ENCODE measurements at places on chromosomes 2 and 18.

DNA sequence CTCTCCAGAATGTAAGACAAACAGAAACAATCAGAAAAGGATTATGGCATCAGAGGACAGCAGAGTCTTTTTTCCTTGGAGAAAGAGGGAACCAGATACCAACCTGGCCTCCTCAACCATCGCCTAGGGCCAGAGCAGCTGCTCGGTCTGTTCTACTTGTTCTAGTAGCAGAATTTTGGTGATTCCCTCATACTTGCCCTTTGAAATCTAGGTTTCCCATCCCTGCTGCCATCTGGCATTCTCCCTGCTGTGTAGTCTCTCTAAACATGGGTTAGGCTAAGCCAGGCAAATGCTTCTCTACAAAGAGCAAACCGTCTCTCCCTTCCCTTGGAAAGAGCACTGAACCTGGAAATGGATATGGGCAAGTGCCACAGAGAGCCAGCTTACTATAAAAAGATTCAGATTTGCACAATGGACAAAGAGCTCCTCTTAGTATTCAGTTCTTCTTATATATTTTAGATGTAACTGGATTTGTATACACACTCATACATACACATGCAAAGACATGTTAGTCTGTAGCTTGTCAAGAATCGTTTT lies 208.6 kb upstream of the ST6GAL2 start:
- DNase-seq: no peak

DNA sequence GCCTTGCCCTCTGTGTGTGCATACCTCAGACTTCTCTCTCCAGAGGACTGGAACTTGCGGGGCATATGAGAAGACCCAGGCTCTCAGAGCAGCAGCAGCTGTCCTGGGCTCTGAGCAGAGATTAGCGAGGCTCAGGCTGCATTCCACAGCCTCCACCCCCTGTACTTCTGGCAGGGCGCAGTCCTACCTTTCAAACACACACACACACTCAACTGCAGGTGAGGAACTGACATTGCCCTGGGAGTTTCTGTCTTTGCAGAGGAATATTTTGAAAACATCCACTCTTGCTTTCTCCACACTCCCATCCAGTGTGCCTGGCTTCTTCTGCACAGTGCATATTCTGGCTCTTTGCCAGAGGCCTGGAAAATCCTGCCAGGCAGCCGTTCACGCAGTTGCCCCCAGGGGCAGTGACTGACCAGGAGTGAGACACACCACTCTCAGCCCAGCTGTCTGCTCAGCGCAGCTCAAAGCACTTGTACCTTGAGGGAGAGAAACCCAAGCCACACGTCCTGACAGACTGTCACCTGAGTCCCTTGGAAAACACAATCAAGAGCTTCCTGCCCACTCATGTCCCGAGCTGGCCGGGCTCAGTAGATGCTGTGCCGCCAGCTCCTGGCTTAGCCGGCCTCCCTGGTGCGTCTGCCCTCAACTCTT lies 460.8 kb downstream of the RNF144A start:
- no peak for DNase-seq

- no peak for DNase-seq
These were observed 148.7 kb downstream of the CABLES1 start for GRCh38 chr18:23283916-23284430.

- peak; percentile 70 for DNase-seq
These were observed at the start of gene SEPTIN2 for GRCh38 chr2:241315879-241316631. TSS of gene SEPTIN2 (plus strand) at chr2:241315925. CDS start at chr2:241324233, 8,308 bp downstream.

DNA sequence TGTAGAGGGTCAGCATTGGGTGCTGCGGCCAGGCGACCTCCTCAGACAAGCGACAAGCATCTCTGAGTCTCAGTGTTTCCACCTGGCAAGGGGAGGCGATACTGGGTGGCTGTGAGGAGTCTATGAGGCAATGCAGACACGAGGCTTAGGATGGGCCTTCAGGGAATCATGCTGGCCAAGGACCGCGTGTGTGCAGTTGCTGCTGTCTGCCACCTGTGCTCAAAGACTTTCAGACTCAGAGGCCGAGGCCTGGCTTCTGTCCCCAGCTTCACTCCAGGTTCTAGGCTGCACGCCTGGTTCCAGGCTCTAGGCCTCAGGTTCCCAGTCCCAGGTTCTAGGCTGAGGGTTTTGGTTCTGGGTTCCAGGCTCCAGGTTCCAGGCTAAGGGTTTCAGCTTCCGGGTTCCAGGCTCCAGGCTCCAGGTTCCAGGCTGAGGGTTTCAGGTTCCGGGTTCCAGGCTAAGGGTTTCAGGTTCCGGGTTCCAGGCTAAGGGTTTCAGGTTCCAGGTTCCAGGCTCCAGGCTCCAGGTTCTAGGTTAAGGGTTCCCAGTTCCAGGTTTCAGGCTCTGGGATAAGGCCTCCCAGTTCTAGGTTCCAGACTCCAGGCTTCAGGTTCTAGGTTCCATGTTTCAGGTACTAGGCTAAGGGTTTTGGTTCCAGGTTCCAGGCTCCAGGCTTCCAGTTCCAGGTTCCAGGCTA lies 14.8 kb downstream of the LRRFIP1 start:
- DNase-seq: no peak

GRCh38 chr2:2027271-2027670 lies 283.0 kb upstream of the PXDN start:
- DNase-seq: no peak

DNA sequence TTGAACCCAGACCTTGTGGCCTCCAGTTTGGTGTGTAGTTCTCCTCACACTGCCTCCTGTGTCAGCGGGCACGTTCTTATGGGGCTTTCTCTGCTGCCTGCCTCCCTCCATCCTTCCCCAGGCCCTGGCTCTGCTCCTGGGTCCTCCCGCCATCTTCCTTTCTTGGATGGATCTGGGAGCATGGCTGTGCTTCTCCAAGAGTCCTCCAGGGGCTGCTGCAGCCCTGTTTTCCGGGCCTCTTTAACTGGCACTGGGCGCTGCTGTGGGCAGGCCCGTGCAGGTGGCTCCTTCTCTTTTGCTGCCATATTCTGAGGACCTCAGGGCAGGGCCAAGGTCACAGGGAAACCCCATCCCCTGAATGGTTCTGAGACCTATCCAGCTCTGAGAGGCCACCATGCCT lies 17.8 kb downstream of the THNSL2 start:
- no peak for DNase-seq

DNA sequence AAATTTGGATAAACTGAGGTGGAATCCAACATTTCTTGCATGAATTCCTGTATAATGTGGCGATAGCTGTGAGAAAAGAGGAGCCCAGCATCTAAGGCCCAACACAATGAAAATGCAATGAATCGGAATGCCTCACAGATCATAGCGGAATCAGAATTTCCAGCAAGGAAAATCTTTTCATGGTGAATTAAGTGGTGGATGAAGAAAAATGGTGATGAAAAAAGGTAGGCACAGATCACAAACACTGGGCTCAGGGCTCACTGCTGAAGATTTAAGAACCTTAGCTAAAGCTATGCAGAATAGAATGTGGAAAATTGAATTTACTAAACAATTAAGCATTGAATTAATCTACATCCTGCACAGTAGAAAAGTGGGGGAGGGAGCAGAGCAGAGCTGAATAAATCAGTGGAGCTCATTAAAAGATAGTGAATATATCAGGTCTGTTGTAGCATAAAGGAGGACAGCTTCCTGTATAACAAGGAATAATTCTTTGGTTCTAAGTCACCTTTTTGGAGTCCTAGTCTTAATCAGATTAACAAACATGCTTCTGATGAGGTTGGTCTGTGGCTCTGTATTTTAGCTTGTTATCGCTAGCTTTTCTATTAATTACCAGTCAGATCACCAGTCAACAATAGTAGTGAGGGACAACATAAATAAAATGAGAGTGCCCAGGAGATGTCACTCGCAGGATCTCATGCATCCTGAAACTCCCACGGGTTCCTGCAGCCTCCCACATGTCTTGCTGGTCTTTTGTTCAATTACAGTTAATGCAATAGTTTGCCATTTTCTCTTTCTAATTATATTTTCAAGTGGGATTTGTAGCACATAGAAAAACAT lies 27.0 kb downstream of the MEIS1 start:
- no peak for DNase-seq

DNA sequence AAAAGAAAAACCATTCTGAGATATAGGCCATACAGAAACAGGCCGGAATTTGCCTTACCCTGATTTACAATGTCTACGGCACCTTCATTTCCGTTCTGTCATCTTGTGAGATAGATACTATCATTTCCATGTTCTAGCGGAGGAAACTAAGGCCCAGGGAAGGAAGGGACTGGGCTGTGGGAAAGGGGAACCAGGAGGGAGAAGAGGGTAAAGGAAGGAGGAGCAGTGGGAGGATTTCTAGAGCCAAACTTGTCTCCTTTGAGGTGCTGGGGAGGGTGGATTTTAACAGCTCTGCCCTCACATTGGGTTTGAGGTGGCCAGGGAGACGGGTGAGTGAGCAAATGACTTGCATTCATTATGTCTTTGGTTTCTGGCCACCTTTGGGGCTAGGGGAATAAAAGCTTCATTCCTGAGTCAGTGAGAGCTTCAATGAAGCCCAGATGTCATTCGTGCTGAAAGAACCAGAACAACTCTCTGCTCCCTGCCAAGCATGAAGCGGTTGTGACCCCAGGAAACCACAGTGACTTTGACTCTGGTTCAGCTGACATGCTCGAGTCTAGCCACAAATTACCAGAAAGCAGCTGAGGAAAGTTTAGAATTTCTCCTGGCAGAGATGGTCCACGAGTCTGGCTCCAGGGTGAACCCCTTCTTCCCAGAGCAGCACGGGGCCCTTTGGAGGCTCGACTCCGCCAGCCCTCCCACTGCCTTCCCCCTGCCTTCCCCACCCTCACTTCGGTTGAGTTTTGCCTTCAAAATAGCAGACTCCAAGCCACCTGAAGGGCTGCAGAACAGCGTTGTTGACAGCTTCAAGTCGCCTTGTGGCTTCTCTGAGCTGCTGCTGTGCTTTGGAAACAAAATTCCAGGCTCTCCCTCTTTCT lies 3.8 kb downstream of the ACTG2 start:
- DNase-seq: no peak

- no peak for DNase-seq
These were observed 64.9 kb downstream of the CDH2 start for GRCh38 chr18:28112056-28112470.

DNA sequence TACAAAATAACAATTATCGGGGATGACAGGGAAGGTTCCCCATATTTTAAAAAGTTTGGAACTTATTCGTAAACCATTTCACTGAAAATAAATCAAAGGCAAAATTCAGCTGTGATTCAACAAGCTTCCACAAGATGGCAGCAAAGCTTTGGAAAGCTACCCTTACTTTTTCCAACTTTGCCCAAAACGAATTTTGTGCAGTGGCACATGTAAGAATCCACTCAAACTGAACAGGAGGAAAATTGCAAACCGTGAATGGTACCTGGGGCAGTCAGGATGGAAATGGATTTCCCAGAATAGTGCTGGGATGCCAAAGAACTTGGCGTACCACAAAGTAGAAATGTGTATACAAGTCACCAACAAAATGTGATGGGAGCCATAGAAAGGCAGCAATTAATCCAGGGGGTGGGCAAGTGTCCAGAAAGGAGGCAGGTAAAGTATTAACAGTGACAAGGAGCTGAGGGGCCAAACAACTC lies 10.7 kb downstream of the RPL31 start:
- no peak for DNase-seq

DNA sequence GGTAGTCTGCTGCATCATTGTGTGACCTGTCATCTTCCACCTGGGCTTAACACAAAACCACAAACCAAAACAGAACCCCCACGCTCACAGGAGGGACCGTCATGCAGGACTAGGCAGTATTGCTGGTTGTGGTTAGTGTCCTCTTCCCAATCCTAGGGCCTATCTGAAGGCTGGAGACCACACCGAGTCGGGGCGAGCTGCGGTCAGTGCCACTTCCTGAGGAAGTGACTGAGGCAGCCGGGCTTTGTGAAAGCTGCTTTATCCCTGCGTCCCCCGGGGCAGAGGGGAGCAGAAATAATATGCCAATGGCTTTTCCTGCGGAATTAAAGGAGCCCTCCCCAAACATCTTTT lies 22.9 kb downstream of the ZNF532 start:
- no peak for DNase-seq

GRCh38 chr2:174697255-174697654 lies 67.0 kb downstream of the CHRNA1 start:
- DNase-seq: peak; percentile 49

DNA sequence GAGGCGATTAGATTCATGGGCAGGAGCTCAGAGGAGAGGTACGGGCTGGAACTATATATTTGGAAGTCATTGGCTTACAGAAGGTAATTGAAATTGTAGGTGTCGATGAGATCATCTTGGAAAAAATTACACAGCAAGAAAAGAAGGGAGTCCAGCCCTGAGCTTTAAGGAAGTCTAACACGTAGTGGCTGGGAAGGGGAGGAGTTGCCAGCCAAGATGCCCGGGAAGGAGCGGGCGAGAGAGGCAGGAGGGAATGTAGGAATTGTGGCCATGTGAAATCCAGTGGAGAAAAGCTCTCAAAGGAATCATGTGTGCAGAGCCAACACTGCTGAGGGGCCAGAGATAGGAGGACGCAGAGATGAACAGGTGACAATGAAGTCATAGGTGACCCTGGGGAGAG lies 25.6 kb upstream of the SCYGR1 start:
- no peak for DNase-seq

GRCh38 chr18:25538175-25538922 lies 186.4 kb upstream of the ZNF521 start:
- no peak for DNase-seq

DNA sequence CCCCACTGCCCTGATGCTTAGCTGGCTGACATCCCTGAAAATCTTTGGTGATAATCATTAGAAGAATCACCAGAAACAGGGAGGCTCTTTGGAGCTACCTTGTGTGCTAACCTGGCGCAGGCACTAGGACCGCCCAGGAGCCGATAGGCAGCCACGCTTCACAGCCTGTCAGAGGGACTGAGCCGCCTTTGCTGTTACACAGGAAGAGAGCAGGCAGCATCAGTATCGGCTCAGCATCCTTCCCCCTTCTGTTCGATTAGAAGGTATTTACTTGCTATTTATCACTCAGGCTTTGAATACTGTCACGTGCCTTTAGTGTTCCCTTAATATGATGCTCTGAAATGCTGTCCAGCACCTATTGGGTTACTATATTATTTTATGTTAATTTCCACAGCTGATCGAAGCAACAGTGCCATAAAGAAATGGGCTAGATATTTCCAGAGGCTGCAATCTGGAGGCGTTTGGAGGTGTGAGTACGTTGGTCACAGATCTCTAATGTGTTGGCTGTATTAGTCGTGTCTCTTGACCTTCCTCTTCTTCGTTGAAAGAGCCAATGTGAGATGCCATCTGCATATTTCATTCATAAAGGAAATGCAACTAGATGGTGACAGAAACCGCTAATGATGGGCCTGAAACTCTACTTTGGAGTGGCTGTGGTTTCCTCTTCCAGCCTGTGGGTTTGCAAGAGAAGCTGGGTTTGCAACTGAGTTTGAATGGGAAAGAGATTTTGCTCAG lies 110.4 kb upstream of the RAB27B start:
- DNase-seq: peak; percentile 32

- no peak for DNase-seq
These were observed 154.5 kb downstream of the RPIA start for GRCh38 chr2:88845772-88846661.

GRCh38 chr2:85173909-85174308 lies 40.7 kb downstream of the TCF7L1 start:
- no peak for DNase-seq

DNA sequence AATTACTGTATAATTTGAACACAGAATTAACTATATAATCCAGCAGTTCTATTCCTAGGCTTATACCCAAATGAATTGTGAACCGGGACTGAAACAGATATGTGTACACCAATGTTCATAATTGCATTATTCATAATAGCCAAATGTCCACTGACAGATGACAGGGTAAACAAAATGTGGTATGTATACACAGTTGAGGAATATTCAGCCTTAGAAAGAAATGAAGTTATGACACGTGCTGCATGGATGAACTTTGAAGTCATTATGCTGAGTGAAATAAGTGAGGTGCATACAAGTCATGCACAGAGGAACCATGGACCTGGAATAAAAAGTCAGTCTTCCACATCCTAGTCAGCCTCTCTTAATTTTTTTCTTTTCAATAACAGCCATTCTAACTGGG lies 91.9 kb downstream of the SH3RF3 start:
- no peak for DNase-seq

All from stimulated activated CD4-positive, alpha-beta T cell treated with anti-CD3 and anti-CD28 coated beads, Interleukin-12 subunit alpha, Interleukin-12 subunit beta, amount 100 ng/mL, for 4 hours (primary cell).